ENCODE measurements at places on chromosomes 12 and 14.

DNA sequence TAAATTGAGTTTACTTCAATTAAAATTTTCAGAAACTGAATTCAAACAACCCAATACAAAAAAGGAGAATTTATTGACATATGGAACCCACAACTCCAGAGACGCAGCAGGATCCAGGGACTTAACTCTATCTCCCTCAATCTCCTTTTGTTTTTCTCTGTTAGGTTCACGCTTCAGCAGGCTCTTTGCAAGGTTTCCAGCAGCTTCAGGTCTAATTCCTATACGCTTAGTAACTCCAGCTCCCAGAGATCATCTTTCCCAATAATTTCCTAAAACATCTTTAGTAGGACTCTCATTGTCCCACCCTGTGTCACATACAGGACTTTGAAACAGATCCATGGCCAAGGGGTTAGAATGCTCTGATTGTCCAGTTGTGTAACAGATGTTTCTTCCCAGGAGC, 175.2 kb downstream of the RMST start:
- DNase-seq = no peak

DNA sequence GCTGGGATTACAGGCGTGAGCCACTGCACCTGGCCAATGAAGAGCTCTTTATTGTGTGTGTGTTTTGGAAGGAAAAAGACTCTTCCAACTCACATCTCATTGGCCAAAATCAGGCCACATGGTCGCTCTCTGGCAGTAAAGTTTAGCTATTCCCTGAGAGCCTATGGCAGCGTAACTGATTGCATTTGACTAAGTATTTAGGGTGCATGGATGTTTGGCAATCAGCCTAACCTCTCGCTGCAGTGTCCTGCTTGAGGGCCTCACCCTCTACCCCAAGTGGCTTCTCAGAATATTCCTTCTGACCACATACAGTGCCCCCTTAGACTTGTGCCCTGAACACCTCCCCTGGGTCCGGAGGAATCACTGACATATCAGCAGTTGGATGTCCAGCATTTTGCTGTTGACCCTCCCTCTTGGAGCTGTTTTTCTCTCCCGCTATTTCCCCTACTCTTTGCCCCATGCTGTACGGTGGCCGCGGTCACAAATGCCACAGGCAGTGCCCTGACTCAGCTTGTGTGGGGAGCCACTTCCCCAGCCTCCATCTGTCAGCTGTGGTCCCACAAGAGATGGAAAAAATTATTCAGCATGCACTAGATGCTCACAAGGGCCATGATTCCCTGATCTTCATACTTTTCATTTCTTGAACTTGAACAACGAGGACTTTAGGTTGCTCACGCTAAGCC, 9.5 kb downstream of the PHETA1 start:
- no peak for DNase-seq

DNA sequence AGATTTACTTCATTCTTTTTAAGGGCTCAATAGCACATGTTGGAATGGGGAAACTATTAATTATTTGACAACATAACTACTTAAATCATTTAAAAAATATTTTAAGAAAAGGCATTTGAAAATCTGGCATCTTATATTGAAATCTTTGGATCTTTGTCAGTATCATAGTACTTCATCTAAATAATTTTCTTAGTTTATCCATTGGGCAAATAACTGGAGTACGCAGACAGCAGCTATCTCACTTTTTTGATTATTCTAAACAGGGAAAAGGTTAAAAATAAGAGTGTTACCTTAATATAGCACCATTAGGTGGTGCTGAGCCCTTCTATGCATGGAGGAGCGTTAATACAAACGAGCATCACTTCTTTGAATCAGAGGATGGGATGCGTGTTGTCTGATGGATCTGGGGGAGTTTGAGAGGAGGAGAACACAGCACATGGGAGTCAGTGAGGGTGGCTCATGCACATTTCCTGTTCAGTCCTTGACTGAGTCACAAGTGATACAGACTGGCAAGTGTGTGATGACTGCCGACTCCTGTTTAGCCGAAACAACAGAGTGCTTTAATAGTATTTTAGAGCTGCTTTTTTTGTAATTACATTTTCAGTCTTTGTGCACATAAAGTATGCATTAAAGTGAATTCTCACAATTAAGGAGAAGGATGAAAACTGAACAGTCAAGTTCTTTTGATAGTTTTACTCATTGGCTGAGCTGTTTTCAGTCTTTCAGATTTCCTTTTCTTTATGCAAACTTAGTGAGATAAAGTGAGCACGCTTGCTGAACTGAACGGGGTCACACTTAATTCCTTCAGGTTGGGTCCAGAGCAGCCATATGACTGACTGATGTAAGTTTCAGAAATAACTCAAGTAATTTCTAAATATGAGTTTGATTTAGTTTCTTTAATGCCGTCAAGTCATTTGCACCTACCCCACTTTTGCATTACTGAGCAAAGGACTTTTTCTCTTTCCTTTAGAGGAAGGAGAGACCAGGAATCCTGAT, 92.7 kb downstream of the DIP2B start:
- DNase-seq = no peak

- no peak for DNase-seq
Measured at GRCh38 chr14:99125616-99126431, 146.2 kb downstream of the BCL11B start.

- DNase-seq = no peak
Measured at GRCh38 chr12:60194678-60195077, 598.8 kb downstream of the SLC16A7 start.

- no peak for DNase-seq
Measured at GRCh38 chr14:55845963-55846825, 266.2 kb downstream of the KTN1 start.

- no peak for DNase-seq
Measured at GRCh38 chr12:60577607-60578006, 981.8 kb downstream of the SLC16A7 start.

DNA sequence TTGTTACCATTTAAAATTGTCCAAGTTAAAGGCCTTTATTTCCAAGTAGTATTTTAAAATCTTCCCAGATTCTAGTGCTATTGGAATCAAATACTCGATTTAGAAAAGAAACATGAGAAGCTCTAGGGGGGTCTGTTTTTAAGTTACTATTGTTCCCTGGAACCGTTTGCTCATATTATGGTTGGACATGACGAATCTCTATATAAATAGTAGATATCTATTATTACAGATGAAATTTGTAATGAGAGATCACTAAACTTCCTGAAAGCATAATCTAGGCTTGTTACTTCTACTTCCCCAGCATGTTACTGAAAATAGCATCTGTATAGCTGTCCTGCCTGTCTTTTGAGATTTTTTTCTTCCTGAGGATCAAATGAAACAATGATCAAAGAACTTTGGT, 70.1 kb downstream of the LGR5 start:
- no peak for DNase-seq

GRCh38 chr12:4392223-4392742, 12.8 kb upstream of the FGF23 start:
- DNase-seq = no peak

DNA sequence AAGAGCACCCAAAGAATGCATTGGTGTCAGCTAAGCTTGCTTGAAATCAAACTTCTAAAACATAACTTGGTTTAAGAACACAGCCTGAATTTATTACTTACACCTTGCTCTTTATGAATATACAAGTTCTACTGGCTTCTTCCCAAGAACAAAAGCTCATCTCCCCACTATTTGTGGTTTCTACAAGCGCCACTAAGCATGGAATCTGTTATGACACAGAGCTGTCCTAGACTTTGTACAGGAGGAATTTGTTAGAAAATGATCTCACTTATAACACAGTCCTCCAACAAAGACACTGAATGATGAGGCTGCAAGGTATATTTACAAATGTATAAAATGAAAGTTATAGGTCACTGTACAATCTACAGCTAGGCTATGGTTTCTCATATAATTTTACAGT, 452.1 kb downstream of the BCAT1 start:
- DNase-seq = no peak

GRCh38 chr14:50333014-50333509, 20.9 kb downstream of the DMAC2L start:
- peak; percentile 43 for DNase-seq

DNA sequence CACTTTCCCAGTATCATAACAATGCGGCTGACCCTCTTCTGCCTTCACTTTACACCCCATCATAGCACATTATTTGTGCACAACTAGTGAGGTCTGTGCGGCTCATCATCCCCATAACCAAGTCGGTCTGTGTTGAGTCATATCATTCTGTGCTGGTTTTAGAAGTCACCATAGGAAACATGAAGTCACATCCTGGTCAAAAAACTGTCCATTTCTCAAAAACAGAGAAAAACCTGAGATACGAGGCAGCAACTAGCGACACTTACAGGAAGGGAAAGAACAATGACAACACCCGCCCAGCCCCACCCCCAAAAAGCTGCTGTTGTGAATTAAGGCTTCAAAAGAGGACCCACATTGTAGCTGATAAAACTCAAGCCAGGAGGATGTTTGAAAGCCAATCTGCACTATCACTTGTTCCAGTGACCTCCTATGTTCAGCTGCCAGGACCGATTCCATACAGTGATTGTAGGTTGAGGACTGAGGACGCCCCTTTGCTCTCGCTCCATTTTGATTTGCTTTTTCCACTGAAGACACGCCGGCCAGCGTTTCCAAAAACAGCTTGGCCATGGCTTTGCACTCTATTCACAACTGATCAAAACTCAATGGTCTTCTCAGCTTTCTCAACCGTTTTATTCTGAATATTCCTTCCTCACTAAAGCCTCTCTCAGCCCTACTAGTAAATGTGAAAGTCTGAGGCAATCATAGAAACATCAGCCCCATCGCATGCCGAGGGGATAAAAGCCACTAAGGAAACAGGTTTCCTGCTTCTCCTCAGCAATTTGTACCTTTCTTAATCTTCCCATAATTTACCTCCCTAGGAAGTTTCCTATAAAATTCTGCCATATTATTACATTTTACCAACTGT, 87.5 kb downstream of the DUSP16 start:
- DNase-seq = no peak

DNA sequence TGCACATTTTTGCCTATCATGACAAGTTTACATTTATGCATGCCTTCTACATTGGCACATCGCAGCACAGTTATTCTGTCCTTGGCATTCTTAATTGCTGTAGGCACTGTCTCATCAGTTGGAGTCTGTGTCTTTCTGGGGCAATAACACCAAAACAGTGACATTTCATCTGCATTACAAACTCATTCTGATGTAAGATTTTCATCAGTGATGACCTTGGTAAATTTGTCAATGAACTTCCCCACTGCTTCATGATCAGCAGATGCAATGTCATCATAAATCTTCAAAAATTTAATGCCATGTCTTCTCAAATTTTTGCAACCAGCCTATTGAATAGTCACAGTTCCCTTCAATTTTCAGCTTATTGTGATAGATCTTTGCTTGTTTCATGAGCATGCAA, 85.5 kb downstream of the CAPZA3 start:
- DNase-seq = no peak

DNA sequence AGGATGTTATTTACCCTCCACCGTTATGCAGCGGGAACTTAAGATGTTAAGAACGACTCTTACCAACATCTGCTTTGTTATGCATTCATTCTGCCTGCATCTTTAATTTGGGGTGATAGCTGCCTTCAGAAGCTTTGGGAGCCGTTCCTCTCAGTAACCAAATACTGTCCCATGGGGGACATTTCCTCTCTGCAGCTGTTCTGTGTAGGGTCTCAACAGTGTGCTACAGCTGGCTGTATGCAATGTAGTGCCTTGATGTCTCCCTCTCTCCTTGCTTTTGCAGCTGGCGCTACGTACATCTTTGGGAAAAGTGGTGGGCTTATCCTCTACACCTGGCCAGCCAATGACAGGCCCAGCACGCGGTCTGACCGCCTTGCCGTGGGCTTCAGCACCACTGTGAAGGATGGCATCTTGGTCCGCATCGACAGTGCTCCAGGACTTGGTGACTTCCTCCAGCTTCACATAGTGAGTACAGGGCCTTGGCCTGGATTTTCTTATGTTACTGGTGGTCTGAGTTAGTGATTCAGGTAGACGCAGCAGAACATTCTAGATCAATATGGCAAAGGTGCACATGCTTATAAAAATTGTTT, 744.3 kb downstream of the DIO2 start:
- no peak for DNase-seq

DNA sequence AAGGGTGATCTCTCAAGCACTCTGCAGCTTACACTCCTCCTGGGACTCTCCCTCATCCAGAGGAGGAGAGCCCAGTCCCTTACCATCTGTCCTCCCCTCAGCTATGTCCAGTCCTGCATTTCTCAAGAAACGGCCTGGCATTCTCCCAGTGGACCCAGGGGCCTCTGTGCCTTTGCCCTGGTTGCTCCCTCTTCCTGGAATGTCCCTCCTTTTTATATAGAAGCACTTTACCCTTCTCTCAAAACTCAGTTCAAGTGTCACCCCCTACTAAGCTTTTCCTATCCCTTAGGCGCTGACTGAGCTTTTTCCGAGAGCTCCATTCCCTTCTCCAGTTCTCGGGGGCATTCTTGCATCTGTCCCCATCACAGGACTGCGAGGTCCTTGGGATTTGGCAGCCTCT, 8.9 kb upstream of the GLRX5 start:
- DNase-seq = no peak

DNA sequence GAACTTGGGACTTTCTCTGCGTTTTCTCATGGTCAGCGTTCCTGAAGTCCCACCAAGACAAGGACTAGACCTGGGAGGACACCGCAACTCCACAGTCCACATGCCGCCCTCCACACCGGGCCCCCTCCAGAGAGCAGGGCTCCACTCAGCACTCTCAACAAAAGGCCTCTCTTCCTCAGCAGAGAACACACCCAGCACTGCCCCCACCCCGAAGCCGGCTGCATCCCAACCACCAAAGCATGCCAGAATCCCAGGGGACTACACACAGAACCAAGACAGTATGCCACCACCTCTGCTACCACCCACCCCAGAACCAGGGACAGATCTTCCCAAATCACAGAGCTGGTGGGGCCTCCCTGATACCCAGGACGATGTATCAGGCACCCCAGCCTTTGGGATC, 88.3 kb downstream of the BCL11B start:
- DNase-seq = no peak

DNA sequence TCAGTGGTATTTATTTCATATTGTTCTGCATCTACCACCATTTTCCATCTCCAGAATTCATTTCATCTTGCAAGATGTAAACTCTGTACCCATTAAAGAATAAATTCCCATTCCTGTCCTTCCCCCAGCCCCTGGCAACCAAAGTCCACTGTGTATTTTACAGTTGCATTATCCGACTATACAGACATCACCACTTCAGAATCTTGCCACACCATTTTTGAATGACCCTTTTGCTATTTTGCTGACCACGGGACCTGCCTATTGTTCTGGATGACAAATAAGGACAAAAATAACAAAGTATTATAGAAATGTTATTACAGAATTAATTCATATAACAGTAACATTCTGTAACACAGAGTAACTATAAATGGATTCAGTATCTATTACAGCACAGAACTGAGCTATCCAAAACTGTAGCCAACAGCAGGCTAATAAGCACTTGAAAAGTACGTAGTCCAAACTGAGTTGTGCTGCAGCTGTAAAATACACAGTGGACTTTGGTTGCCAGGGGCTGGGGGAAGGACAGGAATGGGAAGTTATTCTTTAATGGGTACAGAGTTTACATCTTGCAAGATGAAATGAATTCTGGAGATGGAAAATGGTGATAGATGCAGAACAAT, 61.3 kb downstream of the CDK17 start:
- no peak for DNase-seq

- DNase-seq = no peak
Measured at GRCh38 chr12:117847371-117847770, 121.4 kb downstream of the KSR2 start.
